NCI-H1694 treated with DMSO at 0.1 percent for 48 hours (cell line): ENCODE measurements at places on chromosomes 1 and 21.

GRCh38 chr1:230332061-230332460, 94.1 kb downstream of the PGBD5 start:
- no peak for DNase-seq

- DNase-seq = peak; percentile 85
Measured at GRCh38 chr1:155091071-155092051, 12.7 kb downstream of the EFNA3 start.

- DNase-seq = no peak
Measured at GRCh38 chr1:8424539-8425116, 106.7 kb downstream of the SLC45A1 start.

GRCh38 chr1:176450526-176450925, 12.4 kb upstream of the PAPPA2 start:
- DNase-seq = no peak

DNA sequence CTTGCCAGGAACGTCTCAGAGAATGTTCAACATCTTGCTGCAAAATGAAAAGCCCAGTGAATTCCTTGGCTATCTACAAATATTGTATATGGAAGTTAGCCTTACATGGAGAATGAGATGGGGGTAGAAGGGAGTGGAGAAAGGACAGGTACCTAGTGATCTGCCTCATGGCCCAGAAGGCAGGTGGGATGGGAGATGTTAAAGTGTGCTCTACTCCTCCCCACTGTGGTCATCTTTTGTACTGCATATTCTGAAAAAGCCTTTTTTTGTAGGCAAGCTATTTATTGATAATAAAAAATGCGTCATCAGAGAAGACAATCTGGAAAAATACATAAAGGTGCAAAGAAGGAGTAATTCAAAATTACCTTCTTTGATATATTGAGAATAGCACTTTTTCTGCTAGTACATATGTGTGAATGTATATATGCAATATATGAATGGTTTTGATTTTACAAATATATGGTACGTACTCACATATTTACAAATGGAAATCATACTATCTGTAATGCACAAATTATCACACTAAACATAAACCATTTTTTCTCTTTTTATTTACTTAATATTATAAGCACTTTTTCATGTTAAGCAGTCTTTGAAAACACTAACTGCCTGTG, 19.1 kb upstream of the SLC5A9 start:
- DNase-seq = peak; percentile 33

DNA sequence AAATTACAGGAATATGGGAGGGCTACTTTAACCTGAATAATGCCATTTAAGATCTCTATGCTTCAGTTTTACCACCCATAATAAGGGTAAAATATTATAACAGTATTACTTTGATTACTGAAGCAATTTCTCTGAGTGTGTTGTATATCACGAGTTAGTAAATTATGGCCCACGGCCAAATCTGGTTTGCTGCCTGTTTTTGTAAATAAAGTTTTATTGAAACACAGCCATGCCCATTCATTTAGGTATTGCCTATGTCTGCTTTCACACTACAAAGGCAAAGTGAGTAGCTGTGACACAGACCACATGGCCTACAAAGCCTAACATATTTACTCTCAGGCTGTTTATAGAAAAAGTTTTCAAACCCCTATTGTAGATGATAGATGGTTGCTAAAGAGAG, 156.8 kb downstream of the CDC42BPA start:
- no peak for DNase-seq

DNA sequence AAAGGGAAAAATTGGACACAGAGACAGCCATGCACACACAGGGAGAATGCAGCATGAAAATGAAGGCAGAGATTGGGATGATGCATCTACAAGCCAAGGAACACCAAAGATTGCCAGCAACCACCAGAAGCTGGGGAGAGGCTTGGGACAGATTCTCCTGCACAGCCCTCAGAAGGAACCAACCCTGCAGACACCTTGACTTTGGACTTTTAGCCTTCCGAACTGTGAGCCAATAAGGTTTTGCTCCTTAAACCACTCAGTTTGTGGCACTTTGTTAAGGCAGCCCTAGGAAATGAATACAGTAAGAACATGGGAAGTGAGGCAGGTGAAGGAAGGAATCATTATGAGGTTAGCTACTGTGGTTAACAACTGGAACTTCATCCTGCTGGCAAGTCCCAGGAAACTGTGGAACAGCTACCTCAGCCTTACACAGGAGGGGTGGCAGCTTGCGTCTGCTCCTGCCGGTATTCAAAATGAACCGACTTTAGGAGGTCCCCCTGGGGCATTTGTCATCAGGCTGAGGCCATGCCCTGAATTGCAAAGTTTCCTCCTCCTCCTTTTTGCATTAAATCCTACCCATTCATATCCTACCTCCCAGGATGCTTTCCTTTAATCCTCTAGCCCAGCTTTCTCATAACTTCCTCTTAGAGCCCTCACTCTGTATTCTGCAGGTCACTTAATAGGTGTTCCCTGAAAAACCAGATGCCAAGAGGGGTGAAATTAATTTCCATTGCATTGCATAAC, 15.4 kb downstream of the CD247 start:
- no peak for DNase-seq

DNA sequence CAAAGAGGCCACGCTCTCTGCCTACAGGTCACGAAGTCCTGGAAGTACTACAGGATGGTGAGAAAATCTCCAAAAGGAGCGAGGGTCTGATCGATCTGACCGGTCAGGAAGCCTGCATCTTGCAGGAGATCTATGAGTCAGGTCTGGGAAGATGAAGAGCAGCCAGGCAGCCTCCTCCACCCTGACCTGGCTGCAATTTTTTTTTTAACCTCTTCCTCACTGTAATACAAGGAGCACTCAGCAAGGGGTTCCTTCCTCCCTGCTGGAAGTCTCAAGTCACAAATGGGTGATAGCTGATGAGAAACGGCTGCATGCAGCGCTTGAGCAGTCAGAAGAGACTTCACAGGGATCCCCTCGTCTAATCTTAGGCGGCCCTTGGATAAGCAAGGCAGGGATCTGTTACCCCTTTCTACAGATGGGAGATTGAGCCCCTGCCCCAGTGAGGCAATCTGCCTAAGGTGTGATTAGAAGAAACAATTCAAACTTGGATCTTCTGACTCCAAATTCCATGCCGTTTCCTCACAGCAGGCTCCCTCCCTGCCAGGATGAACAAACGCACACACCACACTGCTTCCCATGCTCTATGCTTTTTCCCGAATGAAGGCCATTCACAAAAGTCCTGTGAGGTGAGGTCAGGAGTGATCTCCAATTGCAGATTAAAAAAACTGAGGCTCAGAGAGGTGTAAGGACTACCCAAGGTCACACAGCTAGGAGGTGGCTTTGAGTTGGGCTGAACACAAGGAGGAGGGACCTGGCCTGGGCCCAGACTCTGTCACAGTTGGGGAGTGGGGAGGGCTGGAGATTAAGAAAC, 48.3 kb downstream of the ECE1 start:
- DNase-seq = no peak

DNA sequence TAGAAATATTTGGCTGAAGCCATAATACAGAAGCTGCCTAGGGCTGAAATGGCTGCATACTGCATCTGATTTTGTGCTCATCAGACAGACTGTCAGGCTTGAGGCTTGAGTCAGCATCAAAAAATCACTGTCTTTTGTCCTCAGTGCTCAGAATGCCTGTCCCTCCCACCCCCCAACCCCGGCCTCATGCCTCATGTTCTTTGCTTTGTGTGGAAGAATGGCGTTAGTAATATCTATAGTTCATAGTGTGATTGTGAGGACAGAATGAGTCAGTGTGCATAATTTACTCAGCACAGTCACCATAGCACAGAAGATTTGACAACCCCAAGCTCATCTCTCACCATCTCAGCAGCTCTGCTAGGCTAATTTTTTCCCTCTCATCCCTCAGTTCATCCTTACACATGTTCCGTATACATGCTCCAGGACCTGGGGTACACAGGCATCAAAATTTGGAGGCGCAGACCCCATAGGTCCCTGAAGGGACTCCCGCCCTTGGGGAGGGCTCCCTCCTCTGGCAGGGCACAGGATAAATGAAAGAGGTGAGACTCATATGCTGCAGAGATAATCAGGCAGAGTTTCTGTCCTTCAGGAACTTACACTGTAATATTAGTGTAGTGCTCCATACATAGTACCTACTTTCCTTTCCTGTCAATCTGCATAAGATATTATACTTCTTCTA, 159.1 kb upstream of the C8B start:
- DNase-seq = no peak

- DNase-seq = no peak
Measured at GRCh38 chr21:34619841-34620665, 5.1 kb upstream of the RCAN1 start.

DNA sequence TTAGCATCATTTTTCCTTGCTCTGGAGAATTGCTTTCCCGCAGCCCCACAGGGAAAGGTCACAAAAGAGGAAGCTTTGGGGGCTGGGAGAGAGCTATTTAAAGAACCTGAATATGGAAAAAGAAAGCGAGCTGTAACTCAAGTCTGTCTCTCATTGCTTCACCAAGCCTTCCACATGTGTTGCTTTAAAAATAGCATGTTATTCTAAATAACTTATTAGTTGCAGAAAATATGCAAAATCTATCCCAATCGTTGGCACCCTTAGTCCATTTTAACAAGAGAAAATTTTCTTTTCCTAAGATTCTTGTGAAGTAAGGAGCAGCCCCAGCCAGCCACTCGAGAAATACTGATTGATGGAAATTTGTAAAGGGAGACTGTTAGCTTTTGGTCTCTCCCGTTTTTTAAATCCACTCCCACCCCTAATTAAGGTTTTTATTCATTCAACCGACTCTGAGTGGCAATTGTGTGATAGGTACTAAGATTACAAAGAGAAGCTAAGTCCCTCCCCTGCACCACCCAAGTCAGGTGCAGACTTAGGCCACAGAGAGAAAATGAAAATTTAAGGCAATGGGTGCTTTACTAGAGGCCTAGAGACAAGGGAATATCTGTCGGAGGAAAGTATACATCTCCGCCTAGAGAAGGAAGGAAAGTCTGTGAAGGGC, 802 bp downstream of the CYP4X1 start:
- DNase-seq = no peak

- no peak for DNase-seq
Measured at GRCh38 chr21:29805105-29805504, 134.7 kb downstream of the GRIK1 start.

GRCh38 chr1:206136241-206136640, 19.1 kb upstream of the AVPR1B start:
- DNase-seq = no peak

DNA sequence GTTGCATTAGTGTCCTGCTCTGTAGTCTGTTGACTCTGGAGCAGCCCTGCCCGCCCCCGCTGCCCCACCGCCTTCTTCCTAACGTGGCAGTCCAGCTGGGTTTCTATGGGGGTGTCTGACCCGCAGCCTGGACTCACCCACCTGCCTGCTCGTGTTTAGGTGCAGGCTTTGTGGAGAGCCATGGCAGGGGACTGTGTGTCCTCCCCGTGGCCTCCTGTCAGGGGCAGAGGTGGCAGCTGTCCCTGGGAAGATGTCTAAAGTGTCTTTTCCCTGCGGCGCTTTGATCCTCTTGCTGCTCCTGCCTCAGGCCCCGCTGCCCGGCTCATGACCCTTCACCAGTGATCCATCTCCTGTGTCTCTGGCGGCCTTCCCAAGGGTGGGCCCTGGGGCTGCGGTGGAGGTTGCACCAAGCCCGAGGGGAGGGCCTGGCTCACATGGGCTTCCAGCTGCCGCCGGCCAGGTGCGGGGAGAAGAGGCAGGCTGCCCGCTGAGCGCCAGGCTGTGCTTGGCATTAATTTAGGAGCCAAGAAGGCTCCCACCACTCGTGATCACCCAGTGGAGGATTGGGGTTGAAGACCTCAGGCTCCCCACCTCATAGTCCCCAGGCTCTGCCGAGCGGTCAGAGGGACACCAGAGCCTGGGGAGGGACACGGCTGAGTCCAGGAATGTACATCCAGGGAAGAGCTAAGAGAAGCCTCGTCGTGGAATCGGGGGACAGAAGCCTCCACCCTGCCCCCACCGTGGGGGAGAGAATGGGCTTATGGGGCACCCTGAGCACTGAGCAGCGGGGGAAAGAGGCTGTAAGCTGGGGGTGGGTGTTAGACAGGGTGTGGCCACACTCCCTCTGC, 44.1 kb downstream of the COL18A1 start:
- no peak for DNase-seq

DNA sequence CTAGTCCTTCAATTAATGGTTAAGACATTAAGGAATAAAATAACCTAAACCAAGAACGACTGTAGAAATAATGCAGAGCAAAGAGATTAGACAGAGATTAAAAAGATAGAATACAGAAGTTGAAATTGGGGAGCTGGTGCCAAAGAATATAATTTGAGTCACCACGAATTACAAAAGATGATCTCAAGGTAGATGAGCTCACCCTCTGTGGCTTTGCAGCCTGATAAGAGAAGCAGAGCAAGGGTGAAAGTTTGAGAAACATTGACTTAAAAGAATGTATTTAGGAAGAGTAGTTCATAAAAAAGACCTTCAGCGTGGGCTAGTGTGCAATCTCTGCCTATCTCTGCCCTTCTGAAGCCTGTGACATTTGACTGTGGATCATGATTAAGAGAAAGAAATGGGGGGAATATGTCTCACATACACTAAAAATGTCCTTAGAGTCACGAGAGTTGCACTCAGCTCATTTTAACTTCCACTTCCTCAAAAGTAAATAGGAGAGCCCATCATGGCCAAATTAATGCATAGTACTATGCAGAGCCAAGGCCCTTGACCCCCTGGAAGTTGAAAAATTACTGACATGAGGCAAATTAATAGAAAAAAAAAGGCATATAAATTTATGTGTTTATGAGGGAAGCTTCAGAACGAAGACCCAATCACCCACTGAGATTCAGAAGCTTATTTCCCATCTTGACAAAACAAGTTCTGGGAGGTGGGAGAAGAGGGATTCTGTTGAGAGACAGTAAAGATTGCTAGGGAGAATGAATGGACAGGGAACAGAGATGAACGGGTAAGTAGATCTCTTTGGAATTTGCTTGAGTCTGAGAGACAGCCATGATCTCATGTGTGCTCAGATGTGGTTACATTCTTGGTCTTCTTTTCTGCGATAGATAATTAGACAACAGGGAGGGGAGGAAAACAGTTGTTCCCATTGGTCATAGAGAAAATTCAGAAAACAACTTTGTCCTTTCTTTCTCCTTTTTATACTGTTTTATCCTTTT, 395.4 kb upstream of the LRRC7 start:
- DNase-seq = no peak

DNA sequence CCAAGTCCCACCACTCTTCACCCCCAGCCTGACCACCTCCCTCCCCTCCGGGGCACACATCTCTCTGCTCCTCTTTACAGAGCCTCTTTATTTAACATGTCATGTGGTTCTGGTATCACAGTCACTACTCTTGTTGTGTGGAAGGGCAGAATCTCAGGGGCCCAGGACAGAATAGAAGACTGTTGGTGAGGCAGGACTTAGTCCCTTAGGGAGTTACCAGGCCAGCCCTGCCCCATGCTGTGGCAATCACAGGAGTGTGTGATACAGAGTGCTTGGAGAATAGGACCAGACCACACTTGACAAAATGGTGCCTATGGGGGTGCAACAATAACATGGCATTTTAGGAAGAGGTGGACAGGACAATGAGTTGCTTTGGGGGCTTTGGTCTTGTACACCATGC, 43.0 kb upstream of the CRNN start:
- DNase-seq = no peak
